ENCODE measurements at places on chromosomes 3 and 15.
A peak's percentile ranks its signal among the peaks of the same experiment; 100 is the strongest.

DNA sequence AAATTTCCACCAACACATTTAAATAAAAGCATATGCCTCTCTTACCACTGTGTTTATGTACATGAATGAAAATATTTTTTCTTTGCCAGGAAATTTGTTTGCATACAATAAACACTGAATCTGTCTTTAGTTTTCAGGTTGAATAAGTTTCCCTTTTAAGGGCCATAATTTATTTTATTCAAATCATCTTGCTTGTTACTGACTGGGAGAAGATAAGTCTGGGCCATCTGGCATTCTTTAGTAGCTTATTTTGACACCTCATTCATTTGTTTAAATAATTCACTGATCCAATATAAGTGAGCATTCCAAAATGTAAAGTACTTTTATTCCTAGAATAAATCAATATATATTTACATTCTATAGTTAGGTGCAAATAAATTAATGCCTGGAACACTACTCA, 1001.3 kb downstream of the PLOD2 start:
- DNase-seq: no peak

- DNase-seq: no peak
Measured at GRCh38 chr3:59563966-59564365, 514.1 kb upstream of the CFAP20DC start.

DNA sequence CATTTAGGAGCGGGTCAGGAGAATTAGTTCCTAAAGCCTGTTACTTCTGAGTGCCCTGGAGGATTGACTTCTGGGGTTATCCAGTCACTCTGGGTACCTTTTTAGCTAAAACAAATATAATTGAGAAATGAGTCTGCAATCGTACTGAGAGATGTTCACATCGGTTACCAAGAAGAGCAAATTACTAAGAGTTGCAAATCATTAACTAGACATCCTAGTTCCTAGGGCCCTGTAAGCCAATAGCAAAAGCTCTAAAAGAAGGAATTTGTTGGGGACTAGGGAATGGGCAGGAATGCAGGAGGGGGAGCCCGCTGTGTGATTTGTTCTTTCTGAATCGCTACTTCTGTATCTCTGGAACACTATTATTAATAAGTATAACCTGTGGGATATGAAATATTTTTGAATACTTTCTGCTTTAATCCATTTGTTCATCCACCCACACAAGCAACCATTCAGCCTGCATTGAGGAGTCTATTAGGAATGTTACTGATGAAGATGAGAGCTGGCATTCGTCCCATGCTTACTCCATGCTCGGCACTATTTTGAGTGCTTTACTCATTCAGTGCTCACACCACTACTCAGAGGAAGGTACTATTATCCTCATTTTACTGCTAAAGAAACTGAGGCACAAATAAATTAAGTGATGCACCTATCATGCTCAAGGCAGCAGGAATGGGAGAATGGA, 31.5 kb upstream of the KY start:
- no peak for DNase-seq

- no peak for DNase-seq
Measured at GRCh38 chr3:107402214-107402613, 25.0 kb downstream of the CCDC54 start.

- DNase-seq: no peak
Measured at GRCh38 chr15:34436956-34437442, 609 bp downstream of the GOLGA8A start.

DNA sequence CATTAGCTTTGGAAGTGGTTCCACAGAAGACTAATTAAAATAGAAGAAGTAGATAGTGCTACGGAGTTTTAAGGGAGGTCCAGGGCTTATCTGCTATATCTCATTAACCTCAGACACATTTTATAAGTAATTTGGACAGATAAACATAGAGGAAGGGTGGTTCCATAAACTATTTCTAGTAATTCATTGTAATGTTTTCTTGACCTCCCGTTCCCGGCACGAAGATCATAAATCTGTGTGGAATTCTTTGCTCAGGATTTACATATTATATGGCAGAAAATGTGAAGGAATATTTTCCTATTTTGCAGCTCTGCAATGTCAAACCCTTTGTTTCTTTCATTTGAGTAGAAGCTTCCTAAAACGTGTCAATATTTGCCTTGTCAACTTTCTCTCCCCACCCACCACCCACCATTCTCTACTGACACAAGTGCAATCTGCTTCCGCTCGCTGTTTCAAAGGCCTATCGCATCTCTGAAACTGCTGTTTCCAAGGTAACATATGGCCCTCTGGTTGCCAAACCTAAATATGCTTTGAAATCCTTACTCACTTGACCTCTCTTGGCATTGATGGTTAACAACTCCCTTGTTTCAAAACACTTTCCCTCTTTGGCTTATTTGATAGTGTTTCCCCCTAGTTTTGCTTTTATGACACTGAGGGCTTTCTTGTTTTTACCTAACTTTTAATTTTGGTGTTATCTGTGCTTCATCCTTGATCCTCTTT, 21.4 kb upstream of the PLSCR5 start:
- DNase-seq: no peak

DNA sequence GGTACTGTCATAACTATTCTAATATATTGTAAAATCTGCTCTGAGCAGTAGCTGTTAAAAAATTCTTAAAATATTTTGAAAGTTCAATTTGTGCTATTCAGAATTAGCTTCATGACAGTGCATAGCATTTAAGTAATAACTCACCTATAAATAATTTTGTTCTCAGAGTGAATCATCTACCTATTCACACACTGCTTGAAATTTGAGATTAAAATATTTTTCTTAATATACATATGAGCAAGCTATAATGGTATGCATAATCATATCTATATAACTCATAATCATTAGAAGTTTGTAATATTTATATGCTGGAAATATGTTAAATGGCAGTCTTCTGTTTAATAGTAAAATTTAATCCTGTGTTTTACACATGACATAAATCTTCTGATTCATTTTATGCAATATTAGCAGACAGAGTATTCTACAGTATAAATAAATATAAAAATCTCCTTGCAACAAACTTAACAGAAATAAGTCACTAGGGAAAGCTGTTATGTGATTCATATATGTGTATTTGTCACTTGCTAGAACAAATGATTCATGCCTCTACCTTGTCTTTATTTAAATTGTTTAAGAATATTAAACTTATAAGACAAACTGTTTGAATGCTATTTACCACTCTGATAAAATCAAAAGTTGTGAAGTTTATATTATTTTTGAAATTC, 710.8 kb downstream of the PLOD2 start:
- no peak for DNase-seq

GRCh38 chr15:51736069-51736468, 1.4 kb downstream of the LYSMD2 start:
- DNase-seq: no peak

GRCh38 chr3:11289864-11290263, 17.7 kb downstream of the ATG7 start:
- DNase-seq: no peak

DNA sequence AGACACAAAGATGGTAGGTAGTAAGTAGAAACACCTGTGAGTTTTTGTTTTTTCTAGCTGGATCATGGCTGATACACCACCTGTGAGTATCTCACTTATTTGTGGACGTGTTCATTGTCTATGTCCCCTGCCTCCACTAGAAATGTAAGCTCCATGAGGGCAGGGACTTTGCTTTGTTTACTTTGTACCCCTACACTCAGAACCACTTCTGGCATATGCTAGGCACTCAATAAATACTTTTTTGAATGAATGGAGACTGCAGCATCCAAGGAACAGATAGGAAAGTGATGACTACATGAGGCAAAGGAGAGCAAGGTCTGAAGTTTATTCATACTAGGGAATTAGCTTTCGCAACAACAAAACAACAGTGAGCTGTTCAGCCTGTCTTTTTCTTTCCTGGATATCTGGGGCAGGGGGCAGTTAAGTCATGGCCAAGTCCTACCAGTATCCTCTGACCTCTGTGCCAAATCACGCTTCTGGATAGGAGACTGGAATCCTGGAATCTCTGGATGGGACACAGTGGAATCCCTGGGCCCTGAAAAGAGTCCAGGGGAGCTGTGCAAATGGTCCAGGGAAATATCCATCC, 11.6 kb upstream of the EPB42 start:
- no peak for DNase-seq

DNA sequence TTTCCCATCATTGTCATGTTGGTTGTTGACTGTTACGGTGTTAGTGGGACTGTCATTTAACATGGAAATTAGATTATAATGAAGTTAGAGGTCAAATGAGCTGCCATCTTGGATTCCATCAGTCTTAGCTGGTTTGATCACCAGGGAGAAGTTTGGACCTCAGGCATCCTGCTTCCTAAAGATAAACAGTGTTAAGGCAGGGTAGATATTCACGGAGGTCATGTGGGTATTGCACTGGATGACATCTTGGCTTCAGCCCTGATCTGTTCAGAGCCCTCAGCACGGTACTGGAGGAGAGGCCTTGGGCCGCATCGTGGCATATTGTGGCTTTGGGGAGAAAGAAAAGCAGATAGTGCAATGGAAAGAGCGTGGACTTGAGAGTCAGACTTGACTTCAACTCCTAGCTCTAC, 11.1 kb upstream of the MUC20 start:
- no peak for DNase-seq

DNA sequence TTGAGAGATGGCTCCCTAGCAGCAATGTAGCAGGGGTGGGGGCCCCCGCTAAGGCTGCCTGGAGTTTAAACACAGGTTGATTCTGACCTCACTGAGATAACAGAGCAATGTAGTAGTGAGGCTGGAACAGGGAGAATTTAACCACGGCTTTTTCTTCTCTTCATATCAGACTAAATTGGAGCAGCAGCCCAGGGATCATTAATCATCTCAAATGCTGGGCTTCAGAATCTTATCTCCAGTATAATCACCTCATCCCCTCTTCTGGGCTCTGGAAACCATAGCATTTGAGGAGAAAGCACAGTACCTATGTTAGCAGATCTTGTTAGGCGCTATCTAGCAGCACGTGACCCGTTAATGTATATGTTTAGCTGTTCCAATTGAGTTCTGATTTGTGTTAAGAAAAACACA, 25.4 kb upstream of the DET1 start:
- DNase-seq: no peak

DNA sequence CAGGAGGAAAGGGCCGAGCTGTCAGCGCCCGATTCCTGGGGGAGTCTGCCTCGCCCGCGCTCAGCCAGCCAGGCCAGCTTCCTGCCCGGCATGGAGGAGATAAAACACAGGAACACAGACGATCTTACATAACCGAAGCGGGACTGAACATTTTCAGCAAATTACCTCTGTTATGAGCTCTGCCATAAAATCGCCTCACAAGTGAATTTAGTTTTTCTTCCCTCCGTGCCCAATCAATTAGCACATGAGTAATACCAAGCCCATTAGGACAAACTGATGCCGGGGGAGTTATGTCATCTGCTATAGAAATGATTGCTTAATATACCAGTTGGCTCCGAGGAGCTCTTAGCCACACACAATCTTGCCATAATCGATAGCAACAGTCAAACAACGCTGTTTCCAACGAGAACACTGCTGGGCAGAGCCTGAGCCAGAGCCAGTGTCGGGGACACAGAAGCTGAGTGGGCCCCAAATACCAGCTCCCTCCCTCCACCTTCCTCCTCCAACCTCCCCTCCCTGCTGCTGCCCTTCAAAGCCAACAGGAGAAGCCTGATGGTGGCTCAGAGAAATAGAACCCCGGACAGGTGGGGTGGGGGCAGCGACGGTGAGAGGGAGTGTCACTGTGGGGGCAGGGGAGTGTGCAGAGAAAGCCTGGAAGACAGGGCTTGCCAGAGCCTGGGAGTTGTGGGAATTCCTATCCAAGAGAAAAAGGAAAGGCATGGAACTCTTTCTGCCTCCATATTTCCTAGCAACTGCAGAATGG, 279.4 kb upstream of the TLE3 start:
- peak; percentile 12 for DNase-seq

GRCh38 chr3:137349557-137350348, 392.0 kb downstream of the IL20RB start:
- DNase-seq: no peak

- DNase-seq: no peak
Measured at GRCh38 chr3:65170390-65171042, 482.7 kb upstream of the ADAMTS9 start.

GRCh38 chr15:99347574-99347973, 96.3 kb downstream of the LRRC28 start:
- DNase-seq: no peak

- no peak for DNase-seq
Measured at GRCh38 chr3:179750720-179751328, 98.0 kb downstream of the USP13 start.

DNA sequence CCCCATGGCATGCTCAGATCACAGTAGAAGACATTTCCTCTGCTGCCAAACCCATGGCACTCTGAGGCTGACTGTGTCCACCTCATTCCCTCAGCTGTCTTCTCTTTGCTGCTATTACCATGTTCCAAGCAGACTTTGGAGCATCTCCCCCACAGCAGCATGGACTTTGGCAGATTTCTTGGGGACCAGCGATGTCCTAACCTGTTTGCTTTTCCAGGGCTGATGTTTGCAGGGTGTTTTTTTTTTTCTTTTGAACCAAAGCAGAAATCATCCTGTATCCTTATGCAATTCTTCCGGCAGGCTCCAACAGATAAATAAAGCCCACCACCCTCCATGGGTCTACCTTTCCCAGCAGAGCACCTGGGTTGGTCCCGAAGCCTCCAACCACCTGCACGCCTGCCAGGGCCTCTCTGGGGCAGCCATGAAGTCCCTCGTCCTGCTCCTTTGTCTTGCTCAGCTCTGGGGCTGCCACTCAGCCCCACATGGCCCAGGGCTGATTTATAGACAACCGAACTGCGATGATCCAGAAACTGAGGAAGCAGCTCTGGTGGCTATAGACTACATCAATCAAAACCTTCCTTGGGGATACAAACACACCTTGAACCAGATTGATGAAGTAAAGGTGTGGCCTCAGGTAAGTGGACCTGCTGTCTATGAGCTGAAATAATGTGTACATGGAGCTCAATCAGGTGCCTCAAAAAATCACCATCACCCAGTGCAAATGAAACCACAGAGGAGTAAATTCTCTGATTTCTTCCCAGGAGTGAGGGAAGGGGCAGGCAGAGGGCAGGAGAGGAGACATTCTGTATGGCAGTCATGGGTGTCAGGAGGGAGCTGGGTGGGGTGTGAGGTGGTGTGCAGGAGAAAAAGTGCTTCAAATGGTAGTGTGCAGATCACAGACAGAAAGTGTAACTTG, at the start of gene AHSG:
Gene AHSG (plus strand): TSS at position 340 of the 916 bp plus-strand sequence. CDS start 82 bp downstream, at position 422.
- no peak for DNase-seq

DNA sequence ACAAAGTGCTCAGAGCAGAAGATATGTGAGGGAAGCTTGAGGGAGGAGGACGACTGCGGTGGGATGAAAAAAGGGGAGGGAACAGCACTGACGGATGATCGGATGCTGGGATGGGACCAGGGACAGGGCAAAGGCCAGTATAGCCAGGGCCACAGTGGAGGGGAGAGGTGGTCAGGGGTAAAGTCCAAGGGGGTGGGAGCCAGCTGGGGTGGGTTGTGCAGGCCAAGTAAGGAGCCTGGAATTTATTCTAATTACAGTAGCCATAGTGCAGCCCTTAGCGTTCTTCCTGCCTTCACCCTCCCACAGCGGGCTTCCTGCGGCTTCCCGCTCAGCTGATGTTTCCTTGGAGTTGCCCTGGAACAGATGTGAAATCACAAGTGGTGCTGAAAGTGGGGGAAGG, 7.6 kb upstream of the APEH start:
- DNase-seq: no peak

DNA sequence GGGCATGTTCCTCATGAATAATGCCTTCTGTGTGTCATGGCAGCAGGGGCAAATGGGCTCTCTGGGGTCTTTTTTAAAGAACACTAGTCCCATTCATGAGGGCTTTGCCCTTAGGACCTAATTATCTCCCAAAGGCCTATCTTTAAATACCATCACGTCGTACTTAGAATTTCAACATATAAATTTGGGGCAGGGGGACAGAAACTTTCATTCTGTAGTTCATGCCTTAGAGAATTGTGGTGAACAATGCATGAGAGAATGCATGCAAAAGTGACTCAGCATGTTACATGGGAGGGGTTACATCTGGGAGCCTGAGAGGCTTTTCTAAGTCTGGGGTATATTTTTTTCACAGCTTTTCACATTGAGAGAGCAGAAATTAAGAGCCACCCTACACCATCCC, 208.5 kb upstream of the ROPN1 start:
- DNase-seq: no peak

Measured in cerebellar nuclear complex (tissue), 1 donor.